Naive thymus-derived CD8-positive, alpha-beta T cell (primary cell): ENCODE measurements at places on chromosomes 12 and 14.

DNA sequence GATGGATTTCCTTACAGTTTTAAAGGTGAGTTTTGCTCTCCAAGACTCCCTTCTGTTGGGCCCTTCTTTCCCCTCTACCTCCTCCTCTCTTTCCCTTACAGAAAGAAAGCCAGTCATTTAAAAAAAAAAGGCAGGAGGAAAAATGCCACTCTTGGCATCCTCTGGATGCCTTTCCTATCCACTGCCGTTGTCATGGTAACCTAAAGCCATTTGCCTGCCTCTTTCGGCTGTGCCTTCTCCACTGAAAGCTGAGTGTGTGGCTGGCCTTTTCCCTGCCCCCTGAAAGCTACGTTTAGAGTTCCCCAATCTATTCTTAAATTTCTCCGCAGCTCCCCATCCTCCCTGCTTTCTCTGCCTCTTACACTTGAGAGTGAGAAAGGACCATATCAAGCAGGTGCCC lies 67.1 kb downstream of the TUNAR start:
- DNase-seq: no peak

DNA sequence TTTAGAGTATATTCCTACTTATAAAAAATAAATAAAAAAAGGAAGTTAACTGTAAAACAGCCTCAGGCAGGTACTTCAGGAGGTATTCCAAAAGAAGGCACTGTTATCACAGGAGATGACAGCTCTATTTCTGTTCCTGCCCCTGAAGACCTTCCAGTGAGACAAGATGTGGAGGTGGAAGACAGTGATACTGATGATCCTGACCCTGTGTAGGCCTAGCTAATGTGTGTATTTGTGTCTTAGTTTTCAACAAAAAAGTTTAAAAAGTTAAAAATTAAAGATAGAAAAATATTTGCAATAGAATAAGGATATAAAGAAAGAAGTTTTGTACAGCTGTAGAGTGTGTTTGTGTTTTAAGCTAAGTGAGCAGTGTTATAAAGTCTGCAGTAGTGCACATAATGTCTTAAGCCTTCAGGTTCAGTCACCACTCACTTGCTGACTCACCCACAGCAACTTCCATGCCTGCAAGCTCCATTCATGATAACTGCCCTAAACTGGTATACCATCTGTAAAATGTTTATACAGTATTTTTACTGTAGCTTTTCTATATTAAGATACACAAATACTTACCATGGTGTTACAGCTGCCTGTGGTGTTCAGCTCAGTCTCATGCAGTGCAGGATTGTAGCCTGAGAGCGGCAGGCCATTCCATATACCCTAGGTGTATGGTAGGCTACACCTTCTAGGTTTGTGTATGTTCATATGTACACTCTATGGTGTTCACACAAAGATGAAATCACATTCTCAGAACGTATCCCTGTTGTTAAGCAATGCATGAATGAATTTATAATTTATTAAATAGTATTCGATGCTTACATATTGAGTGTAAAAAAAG lies 121.1 kb downstream of the ANO6 start:
- no peak for DNase-seq

GRCh38 chr12:67151886-67152285 lies 117.3 kb upstream of the CAND1 start:
- DNase-seq: no peak

DNA sequence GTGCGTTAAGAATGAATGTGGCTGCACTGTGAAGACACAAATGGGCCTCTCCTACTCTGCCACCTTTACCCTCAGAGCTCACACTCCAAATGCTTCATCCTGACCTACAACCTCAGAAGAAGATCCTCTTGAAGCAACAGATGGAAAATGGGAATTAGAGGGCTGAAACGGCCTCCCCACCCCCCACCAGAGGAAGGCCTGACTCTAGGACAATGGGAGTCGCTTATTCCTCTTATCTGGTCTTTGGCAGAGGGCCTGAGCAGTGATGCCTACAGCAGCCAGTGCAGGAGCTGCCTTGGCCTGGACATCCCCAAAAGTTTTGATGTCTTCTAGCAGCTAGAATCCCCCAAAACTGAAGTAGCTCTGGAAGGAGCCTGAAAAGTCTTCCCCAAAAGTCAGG lies 29.2 kb downstream of the BTBD7 start:
- no peak for DNase-seq
